ENCODE measurements at places on chromosomes 12 and 14.

GRCh38 chr12:51008329-51009055 lies 17.7 kb downstream of the SLC11A2 start:
- no peak for DNase-seq

DNA sequence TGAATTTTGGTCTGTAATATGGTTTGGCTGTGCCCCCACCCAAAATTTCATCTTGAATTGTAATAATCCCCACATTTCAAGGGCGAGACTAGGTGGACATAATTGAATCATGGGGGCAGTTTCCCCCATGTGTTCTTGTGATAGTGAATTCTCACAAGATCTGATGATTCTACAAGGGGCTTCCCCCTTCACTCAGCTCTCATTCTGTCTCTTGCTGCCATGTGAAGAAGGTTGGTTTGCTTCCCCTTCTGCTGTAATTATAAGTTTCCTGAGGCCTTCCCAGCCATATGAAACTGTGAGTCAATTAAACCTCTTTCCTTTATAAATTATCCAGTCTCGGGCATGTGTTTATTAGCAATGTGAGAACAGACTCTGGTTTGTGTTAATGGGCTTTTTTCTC lies 5.9 kb downstream of the LRRC9 start:
- no peak for DNase-seq

- no peak for DNase-seq
Observed at GRCh38 chr14:73008501-73008900, 18.4 kb downstream of the ZFYVE1 start.

GRCh38 chr12:45329702-45330101 lies 113.8 kb downstream of the ANO6 start:
- DNase-seq, result no peak

GRCh38 chr14:72510566-72510965 lies 383.3 kb downstream of the DPF3 start:
- no peak for DNase-seq

GRCh38 chr12:109531411-109531810 lies 41.9 kb downstream of the MMAB start:
- DNase-seq, result no peak

DNA sequence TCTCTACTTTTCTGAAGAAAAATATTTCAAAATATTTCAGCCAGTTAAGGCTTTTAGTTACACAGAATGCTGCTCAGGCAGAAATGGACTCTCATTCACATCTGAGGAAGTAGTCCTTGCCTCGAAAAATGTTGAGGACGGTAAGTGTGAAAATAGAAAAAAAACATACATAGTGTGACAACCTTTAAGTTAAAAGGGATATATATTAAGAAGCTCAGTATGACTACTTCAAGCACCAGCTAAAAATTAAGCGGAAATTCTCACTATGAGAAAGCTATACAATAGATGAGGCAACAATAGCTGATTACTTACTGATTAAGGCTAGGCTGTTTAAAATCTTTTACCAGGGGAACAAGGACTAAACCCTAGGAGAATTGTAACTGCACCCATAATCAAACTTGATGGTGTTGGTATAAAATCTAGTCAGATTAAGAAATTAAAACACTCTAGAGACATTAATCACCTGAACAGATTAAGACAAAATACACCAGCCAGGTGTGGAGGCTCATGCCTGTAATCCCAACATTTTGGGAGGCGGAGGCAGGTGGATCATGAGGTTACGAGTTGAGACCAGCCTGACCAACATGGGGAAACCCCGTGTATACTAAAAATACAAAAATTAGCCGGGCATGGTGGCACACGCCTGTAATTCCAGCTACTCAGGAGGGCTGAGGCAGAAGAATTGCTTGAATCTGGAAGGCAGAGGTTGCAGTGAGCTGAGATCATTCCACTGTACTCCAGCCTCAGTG lies 53.9 kb downstream of the HNRNPC start:
- DNase-seq, result no peak

- DNase-seq, result no peak
Observed at GRCh38 chr12:93234641-93235040, 143.1 kb upstream of the NUDT4 start.

DNA sequence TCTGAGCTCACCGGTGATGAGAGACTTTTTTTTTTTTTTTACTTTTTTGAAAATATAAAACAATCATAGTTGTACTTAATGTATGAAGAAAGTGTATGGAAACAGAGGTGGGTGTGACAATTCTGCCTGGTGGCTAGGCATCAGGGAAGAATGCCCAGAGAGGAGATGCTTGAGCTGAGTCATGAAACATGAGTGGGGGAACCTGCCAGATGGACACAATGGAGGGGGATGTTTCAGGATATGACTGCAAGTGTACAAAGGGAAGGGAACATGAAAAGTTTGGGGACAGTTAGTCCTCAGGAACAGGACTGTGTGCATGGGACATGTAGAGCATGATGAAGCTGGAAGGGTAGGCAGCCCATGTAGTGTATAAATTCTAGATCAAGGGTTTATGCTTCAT lies 274.2 kb upstream of the E2F7 start:
- no peak for DNase-seq

DNA sequence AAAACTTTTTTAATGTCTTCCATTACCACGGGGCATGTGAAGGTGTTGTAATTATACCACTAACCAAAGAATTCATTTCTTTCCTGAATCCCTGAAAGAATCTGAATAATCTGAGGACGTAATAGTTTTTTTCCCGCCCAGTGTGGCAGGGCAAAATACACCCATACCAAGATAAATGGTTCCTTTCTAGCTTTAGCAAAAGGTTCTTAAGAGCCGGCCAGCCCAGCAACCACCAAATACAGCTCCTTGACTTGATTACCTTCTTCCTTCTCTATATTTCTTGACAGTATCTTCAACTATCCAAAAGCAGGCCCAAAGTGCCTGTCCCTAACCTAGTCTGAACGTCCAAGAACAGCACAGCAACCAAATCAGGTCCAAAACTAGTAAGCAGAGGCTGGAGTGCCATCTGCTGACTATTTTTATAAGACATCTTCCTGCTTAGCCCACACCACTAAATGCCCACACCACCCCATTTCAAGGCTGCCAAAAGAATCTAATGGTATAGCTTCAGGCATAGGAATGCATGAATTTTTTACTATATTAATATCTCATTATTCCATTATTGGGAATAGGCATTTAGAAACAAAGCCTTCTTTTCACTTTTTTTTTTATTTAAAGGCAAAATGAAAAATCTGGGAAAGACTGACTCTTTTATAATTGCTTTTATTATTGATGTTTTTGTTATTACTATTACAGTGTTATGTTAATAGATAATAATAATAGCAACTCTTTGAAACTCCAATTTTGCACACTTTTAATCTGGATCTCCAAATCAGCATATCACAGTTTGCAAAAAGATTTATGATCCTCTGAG lies 524.4 kb downstream of the MED13L start:
- DNase-seq, result no peak

DNA sequence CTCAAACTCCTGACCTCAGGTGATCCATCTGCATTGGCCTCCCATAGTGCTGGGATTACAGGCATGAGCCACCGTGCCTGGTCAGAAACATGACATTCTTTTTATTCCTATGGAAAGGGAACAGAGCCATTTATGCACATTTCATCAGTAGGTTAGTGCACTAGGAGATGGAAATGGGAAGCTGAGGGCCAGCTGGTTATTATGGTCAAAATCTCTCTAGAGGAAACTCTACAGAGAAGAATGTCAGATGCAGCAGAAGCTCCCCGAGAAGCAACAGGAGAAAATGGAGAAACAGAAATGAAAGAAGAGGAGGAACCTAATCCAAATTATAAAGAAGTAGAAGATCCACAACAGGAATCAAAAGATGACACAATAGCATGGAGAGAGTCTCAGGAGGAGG lies 2.7 kb downstream of the CFAP251 start:
- no peak for DNase-seq

GRCh38 chr12:70648831-70649230 lies 11.6 kb upstream of the PTPRB start:
- no peak for DNase-seq

- DNase-seq, result no peak
Observed at GRCh38 chr14:62143245-62143644, 381.0 kb downstream of the SNAPC1 start.

DNA sequence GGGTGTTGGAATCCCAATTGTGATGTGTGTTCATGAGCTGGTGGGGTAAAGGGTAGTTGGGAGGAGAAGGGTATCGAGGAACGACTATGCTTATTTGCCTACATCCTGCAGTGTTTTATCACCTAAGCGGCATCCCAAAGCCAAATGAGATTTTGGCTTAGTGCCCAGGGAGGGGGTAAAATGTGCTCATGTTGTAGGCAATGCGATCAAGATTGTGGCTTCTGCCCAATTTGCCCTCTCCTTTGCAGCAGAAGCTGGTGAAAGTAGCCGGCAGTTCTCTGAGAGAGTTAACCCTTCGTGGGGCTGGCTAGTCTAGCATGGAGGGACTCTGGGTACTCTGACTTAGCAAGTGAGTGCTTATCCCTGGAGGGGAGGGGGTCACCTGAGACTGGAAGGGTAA lies 753 bp downstream of the RPH3A start:
- no peak for DNase-seq

DNA sequence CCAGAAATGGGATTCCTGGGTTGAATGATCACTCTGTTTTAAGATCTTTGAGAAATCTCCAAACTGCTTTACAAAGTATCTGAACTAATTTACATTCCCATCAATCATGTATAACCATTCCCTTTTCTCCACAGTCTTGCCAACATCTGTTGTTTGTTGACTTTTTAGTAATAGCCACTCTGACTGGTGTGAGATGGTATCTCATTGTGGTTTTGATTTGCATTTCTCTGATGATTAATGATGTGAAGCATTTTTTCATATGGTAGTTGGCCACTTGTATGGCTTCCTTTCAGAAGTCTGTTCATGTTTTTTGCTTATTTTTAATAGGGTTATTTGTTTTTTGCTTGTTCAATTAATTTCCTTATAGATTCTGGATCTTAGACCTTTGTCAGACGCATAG lies 211.8 kb upstream of the AVPR1A start:
- DNase-seq, result no peak

- no peak for DNase-seq
Observed at GRCh38 chr12:44889162-44889561, 13.0 kb upstream of the NELL2 start.

DNA sequence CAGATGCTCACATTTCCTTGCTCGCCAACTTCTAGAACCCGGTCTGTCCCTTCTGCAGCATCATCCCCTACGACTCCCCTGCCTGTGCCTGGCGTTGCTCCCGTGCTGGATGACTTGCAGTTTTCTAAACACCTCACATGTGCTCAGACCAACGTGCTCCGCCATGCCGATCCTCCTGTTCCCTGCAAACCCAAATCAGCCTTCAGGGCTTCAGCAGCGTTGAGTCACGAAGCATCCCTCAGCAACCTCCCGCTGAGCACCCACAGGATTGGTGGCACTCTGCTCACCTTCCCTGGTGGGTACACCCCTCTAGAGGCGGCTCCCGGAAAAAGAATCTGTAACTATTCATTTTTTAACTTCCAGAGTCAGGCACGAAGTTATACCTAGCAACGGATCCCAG lies 2.8 kb upstream of the PIWIL1 start:
- DNase-seq, result no peak

DNA sequence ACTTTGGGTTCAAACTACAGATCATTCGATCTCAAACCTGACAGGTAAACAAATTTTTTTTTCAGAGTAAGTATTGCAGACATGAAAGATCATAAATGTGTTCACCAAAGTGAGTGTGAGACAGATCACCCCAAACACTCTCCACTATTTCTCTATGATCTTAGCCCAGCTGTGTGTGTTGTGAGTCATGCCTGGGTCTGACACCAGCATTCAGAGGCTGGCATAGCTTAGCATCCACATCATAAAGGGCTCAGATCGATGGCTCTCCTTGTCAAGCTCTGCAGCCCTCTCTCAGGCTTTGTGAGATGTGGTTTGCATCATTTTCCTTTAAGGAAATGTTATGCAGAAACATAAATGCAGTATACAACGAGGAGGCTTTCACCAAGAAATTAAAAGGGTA lies 164.9 kb downstream of the ETV6 start:
- no peak for DNase-seq

DNA sequence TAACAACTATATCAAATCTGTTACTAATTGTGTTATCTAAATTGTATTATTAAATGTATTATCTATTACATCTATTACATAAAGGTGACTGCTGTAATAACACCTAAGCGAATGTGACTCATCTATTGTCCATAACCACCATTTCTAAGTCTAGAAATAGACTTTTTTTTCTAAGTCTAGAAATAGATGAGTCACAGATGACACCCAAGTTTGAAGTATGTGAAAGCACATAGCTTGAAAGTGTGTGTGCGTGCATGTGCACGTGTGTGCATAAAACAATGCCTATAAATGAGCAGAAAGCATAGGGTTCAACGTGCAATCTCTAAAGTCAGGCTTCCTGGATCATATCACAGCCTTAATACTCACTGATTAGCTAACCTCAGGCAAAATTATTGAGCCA lies 451.3 kb upstream of the USP15 start:
- DNase-seq, result no peak

- no peak for DNase-seq
Observed at GRCh38 chr12:117002051-117002817, 91.5 kb downstream of the FBXW8 start.

GRCh38 chr12:25130741-25131188 lies 64.2 kb downstream of the DNAI7 start:
- no peak for DNase-seq

DNA sequence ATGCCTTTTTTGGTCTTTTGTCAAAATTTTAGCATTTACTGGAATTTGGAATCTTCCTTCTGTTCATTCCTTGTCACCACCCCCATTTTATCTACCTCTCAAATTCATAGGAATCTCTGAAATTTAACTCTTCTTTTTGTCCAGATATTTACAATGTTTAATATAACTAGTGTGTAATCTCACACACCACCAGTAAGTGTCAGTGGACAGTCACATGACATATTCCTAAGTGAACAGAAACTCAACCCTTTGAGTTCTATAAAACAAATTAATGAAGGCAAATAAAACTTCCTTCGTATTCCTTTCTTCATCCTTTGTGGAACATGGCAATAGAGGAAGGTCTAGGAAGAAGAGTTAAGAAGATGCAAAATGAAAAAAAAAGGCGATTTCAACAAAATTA lies 26.6 kb downstream of the ATF7 start:
- no peak for DNase-seq

DNA sequence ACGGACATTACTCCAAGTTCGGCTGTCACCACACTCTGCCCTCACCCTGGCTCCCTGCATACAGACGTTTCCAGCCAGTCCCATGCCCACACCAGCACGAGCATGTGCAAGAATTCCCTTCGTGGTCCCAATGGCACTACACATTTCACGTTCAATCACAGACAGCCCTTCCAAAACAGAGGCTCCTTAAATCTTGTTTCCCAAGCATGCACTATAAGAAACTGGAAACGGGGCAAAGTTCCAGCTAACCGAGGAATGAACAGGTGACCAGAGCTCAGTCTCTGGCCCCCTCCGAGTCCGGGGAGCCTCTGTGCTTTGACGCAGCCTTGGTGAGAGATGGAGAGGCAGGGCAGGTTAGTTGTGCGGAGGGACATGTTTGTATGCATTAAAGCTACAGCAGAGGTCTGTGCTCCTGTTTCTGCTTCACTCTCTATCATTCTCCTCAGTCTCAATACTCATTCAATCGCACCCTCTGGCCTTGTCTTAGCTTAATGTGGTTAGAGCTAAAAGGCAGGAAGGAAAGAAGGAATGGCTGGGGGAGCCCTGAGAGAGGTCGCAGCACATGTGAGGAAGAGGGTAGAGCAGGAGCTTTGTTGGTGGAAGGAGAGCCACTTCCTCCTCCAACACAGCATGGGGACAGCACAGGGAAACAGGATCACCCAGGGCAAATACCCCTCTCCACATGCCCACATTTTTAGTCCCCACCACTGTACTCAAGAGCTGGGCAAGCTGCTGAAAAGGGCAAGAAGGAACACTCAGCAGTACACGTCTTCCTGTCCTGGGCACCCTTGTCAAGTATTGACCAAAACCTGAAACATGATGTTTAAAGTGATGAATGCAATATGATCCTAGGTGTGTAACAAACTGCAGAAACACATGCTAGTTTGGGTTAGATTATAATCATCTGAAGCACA lies 12.2 kb upstream of the SELPLG start:
- DNase-seq, result no peak

Measured in activated T-cell treated with anti-CD3 and anti-CD28 coated beads, Interleukin-2, amount 50 U/mL, for 24 hours (primary cell).